ENCODE measurements at places on chromosomes 6 and 20.

- no peak for DNase-seq
Measured at GRCh38 chr6:14086701-14087100, 30.9 kb upstream of the CD83 start.

- DNase-seq = no peak
Measured at GRCh38 chr6:3750317-3751076, 1.0 kb downstream of the PXDC1 start.

GRCh38 chr6:28383235-28384142 is 16.1 kb downstream of the ZSCAN12 start:
- no peak for DNase-seq

- no peak for DNase-seq
Measured at GRCh38 chr6:163579111-163579879, 164.8 kb downstream of the QKI start.

- no peak for DNase-seq
Measured at GRCh38 chr6:123966618-123967017, 163.0 kb downstream of the NKAIN2 start.

DNA sequence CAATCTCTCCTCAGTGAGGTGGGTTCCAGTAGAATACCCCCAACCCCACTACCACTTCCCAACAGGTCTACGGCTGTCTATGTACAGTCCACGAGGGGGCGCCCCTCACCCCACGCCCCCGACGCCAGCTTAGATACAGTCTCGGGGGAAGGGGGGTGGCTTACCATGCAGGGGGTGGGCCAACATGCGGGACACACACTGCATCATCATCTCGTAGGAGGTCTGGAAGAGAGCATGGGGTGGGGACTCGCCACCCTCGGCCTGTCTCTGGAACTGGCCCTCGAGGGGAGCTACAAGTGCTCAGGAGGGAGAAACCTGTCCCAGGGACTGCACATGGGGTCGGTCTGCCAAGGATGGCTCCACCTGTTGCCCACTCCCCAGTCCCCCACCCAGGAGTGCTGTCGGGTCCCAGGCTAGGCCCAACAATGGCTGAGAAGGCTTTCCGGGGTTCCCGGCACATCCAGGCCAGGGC is 8.5 kb downstream of the MTCH1 start:
- no peak for DNase-seq

- no peak for DNase-seq
Measured at GRCh38 chr6:39695447-39695846, 29.8 kb downstream of the KIF6 start.

DNA sequence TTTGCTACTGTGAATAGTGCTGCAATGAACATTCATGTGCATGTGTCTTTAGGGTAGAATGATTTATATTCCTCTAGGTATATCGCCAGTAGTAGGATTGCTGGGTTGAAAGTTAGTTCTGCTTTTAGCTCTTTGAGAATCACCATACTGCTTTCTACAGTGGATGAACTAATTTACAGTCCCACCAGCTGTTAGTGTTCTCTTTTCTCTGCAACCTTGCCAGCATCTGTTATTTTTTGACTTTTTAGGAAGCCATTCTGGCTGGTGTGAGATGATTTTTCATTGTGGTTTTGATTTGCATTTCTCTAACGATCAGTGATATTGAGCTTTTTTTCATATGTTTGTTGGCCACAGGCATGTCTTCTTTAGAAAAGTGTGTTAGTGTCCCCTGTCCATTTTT is 40.0 kb downstream of the PLG start:
- no peak for DNase-seq

- no peak for DNase-seq
Measured at GRCh38 chr20:15374682-15375081, 1037.3 kb upstream of the FLRT3 start.

GRCh38 chr6:36110050-36110449 is 20.3 kb upstream of the MAPK13 start:
- DNase-seq = no peak

GRCh38 chr6:167467793-167468431 is 143.0 kb downstream of the TTLL2 start:
- DNase-seq = no peak
